A549 treated with GW870086 at 1 μM for 4 hours (cell line): ENCODE measurements at places on chromosomes 3 and 15. TPM values are rescaled to one million over a fixed set of nuclear protein-coding genes. Genes with fewer than 3 reads are reported as not detected.

Gene CCDC80
- total RNA-seq, result 41.8 to 63.0 TPM (median 60.6 TPM) in 5 replicates

Gene GOLGA6A
- total RNA-seq, result 0.06 to 0.16 TPM (median 0.09 TPM) in 5 replicates

Gene NUDT16
- total RNA-seq, result 5.8 to 7.4 TPM (median 7.2 TPM) in 5 replicates

Gene C3orf85
- not detected in 5 replicates for total RNA-seq

Gene PLIN1
- total RNA-seq, result 0.05 to 0.25 TPM (median 0.13 TPM) in 4 of 5 replicates, not detected in the other

Gene SPTBN5
- total RNA-seq, result 0.10 to 0.36 TPM (median 0.16 TPM) in 5 replicates

Gene SUSD5
- total RNA-seq, result 2.9 to 4.2 TPM (median 3.4 TPM) in 5 replicates

Gene EOGT
- 7.7 to 14.6 TPM (median 12.9 TPM) in 5 replicates for total RNA-seq

Gene GP9
- total RNA-seq, result not detected in 5 replicates

Gene VEPH1
- total RNA-seq, result 0.31 to 1.0 TPM (median 0.61 TPM) in 5 replicates

Gene TJP1
- 65.6 to 89.3 TPM (median 82.0 TPM) in 5 replicates for total RNA-seq

Gene RAB6B
- 1.9 to 3.3 TPM (median 2.7 TPM) in 5 replicates for total RNA-seq

Gene RPL4
- 4,983 to 6,184 TPM (median 5,415 TPM) in 5 replicates for total RNA-seq

Gene PLCH1
- total RNA-seq, result 0.90 to 1.1 TPM (median 0.97 TPM) in 5 replicates

Gene SLC28A1
- not detected in 5 replicates for total RNA-seq

Gene ROPN1
- not detected in 5 replicates for total RNA-seq

Gene FHIT
- total RNA-seq, result 0.42 to 1.6 TPM (median 1.1 TPM) in 4 of 5 replicates, not detected in the other

Gene KCNMB2
- not detected in 5 replicates for total RNA-seq

Gene GPR160
- 1.2 to 2.1 TPM (median 1.6 TPM) in 5 replicates for total RNA-seq

Gene FSIP1
- total RNA-seq, result 0.47 to 1.3 TPM (median 0.65 TPM) in 5 replicates

Gene WDR93
- 0.10 to 0.19 TPM (median 0.18 TPM) in 5 replicates for total RNA-seq

Gene GCHFR
- total RNA-seq, result 7.1 to 9.0 TPM (median 7.4 TPM) in 5 replicates

Gene AQP9
- not detected in 5 replicates for total RNA-seq

Gene WWTR1
- total RNA-seq, result 126 to 150 TPM (median 147 TPM) in 5 replicates

Gene ADGRG7
- not detected in 5 replicates for total RNA-seq

Gene SAMD7
- not detected in 5 replicates for total RNA-seq

Gene PP2D1
- total RNA-seq, result not detected in 5 replicates

Gene GDPGP1
- total RNA-seq, result 3.7 to 6.0 TPM (median 4.9 TPM) in 5 replicates

Gene CYP1A1
- 1.1 to 2.3 TPM (median 1.7 TPM) in 5 replicates for total RNA-seq

Gene DPPA2
- not detected in 5 replicates for total RNA-seq

Gene RETNLB
- total RNA-seq, result not detected in 5 replicates

Gene EFCC1
- 0.06 TPM in 1 of 5 replicates, not detected in the others for total RNA-seq

Gene CSTA
- total RNA-seq, result 0.43 to 2.0 TPM (median 0.81 TPM) in 5 replicates

Gene CA12
- 187 to 225 TPM (median 211 TPM) in 5 replicates for total RNA-seq

Gene KBTBD12
- not detected in 5 replicates for total RNA-seq

Gene SCAP
- total RNA-seq, result 22.6 to 31.5 TPM (median 28.2 TPM) in 5 replicates

Gene KNG1
- total RNA-seq, result 0.02 TPM in 1 of 5 replicates, not detected in the others

Gene ATP10A
- 7.9 to 10.6 TPM (median 9.3 TPM) in 5 replicates for total RNA-seq

Gene GP5
- total RNA-seq, result 0.03 TPM in 1 of 5 replicates, not detected in the others

Gene CCR8
- not detected in 5 replicates for total RNA-seq

Gene REC114
- total RNA-seq, result not detected in 5 replicates

Gene ZNF106
- 6.7 to 13.2 TPM (median 9.1 TPM) in 5 replicates for total RNA-seq

Gene PAK6
- 0.57 to 0.71 TPM (median 0.65 TPM) in 5 replicates for total RNA-seq

Gene CHL1
- total RNA-seq, result not detected in 5 replicates

Gene COL8A1
- not detected in 5 replicates for total RNA-seq

Gene CDC25A
- 8.4 to 10.6 TPM (median 8.9 TPM) in 5 replicates for total RNA-seq

Gene CPEB1
- total RNA-seq, result 2.3 to 3.5 TPM (median 2.9 TPM) in 5 replicates

Gene C3orf22
- total RNA-seq, result not detected in 5 replicates

Gene PRRT3
- 1.1 to 1.8 TPM (median 1.7 TPM) in 5 replicates for total RNA-seq

Gene CIP2A
- total RNA-seq, result 13.3 to 24.0 TPM (median 20.8 TPM) in 5 replicates

Gene ITPKA
- total RNA-seq, result 7.4 to 9.3 TPM (median 9.1 TPM) in 5 replicates

Gene FANCD2OS
- total RNA-seq, result not detected in 5 replicates

Gene PCBP4
- 10.2 to 14.0 TPM (median 12.7 TPM) in 5 replicates for total RNA-seq
